ENCODE measurements at places on chromosomes 6 and 20. TPM values are rescaled to one million over a fixed set of nuclear protein-coding genes. Genes with fewer than 3 reads are reported as not detected.

SEMG1 gene
- total RNA-seq, result not detected

ZBTB46 gene
- total RNA-seq, result 0.34 TPM

ACSS1 gene
- 47.4 TPM for total RNA-seq

C6orf132 gene
- not detected for total RNA-seq

SCUBE3 gene
- total RNA-seq, result not detected

GRCh38 chr20:34948030-34948429, 7.6 kb downstream of the GSS start:
- H3K4me3 ChIP-seq, result no peak overlapping the region
- H3K36me3 ChIP-seq, result no peaks in the 10 kb centered on the region
- H3K4me1 ChIP-seq, result no peaks in the 10 kb centered on the region
- H3K27me3 ChIP-seq, result no peaks in the 10 kb centered on the region
- no peak for DNase-seq

GRCh38 chr6:45783716-45784115, 231.9 kb downstream of the CLIC5 start:
- no peaks in the 10 kb centered on the region for H3K4me1 ChIP-seq
- no peaks in the 10 kb centered on the region for H3K27me3 ChIP-seq
- no peaks in the 10 kb centered on the region for H3K36me3 ChIP-seq
- no peak overlapping the region for H3K4me3 ChIP-seq

GRCh38 chr6:116557893-116558292, 4.3 kb downstream of the CALHM4 start:
- no peak overlapping the region for H3K4me3 ChIP-seq
- no peaks in the 10 kb centered on the region for H3K36me3 ChIP-seq
- no peaks in the 10 kb centered on the region for H3K4me1 ChIP-seq
- no peak overlapping the region for H3K27ac ChIP-seq
- H3K27me3 ChIP-seq, result no peaks in the 10 kb centered on the region

GRCh38 chr6:14917109-14917910, 328.6 kb upstream of the JARID2 start:
- no peaks in the 10 kb centered on the region for H3K27me3 ChIP-seq
- no peak overlapping the region for H3K27ac ChIP-seq
- no peaks in the 10 kb centered on the region for H3K36me3 ChIP-seq
- DNase-seq, result no peak
- no peak overlapping the region for H3K4me3 ChIP-seq
- H3K4me1 ChIP-seq, result no peaks in the 10 kb centered on the region

- DNase-seq, result peak; percentile 23
- peaks cover 8% of the 10 kb centered on the region for H3K4me1 ChIP-seq
- peaks cover 13% of the 10 kb centered on the region for H3K27me3 ChIP-seq
- peak overlapping the region; percentile 17 for H3K4me3 ChIP-seq
Observed at GRCh38 chr20:3082955-3083952, 1.3 kb downstream of the AVP start.

- no peaks in the 10 kb centered on the region for H3K27me3 ChIP-seq
- no peaks in the 10 kb centered on the region for H3K36me3 ChIP-seq
- no peak overlapping the region for H3K27ac ChIP-seq
- no peak for DNase-seq
- H3K4me1 ChIP-seq, result no peaks in the 10 kb centered on the region
Observed at GRCh38 chr20:53395188-53395923, 198.3 kb downstream of the ZNF217 start.

DNA sequence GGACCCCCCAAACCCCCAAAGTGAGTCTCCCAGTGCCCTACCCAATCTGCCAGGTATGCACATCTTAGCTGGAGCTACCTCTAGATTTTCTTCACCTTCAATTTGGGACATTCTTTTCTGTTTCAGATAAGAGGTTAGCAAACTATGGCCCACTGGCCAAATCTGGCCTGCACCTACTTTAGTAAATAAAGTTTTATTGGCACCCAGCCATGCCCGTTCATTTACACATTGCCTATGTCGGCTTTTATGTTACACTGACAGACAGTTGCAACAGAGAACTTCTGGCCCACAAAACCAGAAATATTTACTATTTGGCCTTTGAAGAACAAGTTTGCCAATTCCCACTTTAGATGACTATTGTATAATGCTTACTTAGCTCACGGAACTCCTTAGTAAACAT, 55.9 kb upstream of the STX16 start:
- DNase-seq, result no peak
- H3K4me1 ChIP-seq, result no peaks in the 10 kb centered on the region
- H3K36me3 ChIP-seq, result no peaks in the 10 kb centered on the region
- no peaks in the 10 kb centered on the region for H3K27me3 ChIP-seq
